ENCODE measurements at places on chromosomes 12 and 14.

DNA sequence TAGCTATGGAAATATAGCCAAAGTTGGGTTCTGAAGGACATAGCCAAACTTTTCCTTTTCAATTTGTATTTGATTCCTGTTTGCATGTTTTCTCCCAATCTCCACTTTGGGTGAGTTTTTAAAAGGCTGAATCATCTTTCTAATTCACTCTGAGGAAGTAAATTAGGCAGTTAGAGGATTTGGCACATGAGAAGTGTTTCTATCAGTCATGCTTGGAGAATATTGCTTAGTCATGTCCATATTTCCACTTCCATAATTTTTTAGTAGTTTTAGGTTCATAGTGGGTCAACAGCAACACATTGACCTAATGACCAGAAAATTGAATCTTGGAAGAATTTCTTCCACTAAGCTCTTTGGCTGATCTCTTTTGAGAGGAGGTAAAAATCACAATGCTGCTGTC is 21.8 kb downstream of the IRAK3 start:
- DNase-seq, result peak; percentile 26

DNA sequence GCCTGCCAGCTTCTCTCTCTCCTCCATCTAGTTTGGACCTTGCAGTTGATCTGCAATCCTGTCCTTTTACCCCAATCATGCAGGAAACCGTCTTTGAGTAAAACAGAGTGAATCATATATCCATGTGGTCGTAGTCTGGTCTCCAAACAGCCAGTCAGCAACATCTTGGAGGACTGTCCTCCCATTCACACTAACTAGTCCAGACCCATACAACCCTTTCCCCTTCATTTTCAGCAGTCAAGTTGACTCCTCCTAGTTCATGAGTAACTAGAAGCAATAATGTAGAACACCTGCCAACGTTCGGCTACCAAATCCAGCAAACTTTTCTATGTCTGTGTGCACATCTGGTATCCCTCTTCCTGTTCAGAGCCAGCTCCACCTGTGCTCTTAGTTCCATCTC is 10.8 kb upstream of the BIN2 start:
- no peak for DNase-seq

- peak; percentile 37 for DNase-seq
These were observed 172.8 kb downstream of the ETV6 start for GRCh38 chr12:11822081-11822834.

DNA sequence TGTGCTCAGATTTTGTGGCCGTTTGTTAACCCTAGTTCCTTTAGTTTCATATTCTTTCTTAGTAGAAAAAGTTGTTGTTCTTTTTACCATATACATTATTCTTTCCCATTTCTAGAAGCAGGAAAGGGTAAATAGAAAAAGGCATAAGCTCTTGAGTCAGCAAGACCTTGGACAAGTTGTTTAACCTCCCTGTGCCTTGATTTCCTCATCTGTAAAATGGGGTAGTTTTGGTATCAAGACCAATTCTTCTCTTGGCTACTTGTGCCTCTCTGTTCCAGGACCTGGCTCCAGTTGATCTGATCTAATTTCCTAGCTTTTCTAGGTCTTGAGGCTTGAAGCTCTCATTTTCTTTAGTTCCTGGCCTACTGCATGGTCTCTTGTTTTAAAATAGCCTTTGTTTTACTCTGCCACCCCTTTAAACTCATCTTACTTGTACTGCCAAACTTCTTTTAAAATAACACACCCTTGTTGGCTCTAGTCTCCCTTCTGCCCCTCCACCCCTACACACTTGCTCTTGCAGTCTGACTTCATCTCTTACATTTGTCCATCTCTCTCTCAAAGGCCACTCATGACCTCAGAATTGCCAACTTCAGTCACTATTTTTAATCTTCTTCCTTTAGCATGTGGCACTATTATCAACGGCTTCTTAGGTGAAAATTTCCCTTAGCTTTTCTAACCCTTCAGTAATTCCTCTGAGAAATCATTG is 143.7 kb downstream of the TTLL5 start:
- DNase-seq, result peak; percentile 65

- DNase-seq, result no peak
These were observed 114.9 kb downstream of the METTL25 start for GRCh38 chr12:82473111-82473754.

DNA sequence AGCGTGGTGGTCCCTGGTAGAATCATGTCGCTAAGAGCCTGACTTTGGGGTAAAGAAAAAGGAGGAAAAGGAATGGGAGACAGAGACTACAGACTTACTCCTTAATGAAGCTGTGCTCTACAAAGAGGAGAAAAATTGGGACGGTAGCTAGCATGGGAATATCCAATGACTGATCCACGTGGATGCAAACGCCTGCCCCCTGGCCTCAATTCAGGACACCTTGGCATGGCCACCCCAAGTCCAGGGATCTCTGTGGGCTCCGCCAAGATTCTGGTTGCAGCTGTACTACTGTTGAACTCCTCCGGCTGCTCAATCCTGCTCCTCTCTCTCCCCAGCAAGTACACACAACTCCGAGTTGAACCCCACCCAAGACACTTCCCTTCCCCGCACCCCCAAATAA is 70.5 kb upstream of the DIO3 start:
- no peak for DNase-seq

DNA sequence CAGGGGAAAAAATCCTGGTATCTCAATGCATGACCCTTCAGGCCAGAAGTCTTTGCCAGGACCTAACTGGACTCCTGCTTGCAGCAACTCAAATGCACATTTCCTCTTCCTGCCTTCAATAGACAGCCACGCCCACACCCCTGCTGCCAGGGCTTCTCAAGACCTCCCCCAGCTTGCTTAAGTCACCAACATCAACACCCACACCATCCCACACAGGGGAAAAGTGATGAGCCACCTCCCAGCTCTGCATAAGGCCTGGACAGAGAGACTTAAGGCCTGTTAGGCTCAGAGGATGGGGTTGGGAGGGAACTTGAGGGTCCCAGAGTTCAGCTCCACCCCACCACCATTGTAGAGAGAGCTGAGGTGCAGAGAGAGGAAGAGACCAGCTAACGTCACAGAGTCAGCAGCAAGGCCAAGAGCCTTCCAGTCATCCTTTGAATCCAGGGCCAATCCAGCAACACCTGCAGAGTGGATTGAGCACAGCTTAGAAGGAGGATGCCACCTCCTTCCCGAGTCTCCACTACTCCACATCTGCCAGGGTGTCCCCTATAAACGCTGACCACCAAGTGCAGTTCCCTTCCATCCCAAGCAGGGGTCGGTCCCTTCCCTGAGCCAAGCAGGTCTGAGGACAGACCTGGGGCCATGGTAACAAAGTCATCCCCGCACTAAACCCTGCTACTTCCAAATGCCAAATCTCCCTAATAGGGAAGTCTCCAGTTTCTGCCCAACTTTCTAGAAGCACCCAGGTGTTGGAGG is 50.0 kb downstream of the KDM2B start:
- peak; percentile 89 for DNase-seq

- DNase-seq, result no peak
These were observed 293.6 kb downstream of the NELL2 start for GRCh38 chr12:44582521-44582920.

- no peak for DNase-seq
These were observed 24.0 kb upstream of the NUDT14 start for GRCh38 chr14:105204931-105205672.

DNA sequence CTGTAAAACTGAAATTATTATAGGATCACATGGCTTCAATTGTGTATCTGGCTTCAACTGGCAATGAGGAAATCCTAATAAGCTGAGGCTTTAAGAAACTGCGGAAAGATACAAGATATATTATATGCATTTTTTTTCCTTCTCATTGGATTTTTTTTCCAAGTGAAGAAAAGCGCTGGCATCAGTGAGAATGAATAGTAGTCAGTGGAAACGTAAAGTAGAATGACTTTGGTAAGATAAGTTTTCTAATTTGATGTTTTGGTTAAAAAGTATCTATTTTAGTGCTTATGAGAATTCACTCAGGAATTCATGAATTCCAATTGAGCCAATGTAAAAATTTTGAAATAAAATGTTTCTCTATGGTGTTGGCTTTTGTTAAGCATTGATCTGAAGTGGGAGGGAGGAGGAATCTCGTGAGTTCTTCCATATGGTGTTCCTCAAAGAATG is 173.5 kb upstream of the FRMD6 start:
- DNase-seq, result peak; percentile 88

- no peak for DNase-seq
These were observed 34.3 kb upstream of the PLEKHG6 start for GRCh38 chr12:6275928-6276887.

DNA sequence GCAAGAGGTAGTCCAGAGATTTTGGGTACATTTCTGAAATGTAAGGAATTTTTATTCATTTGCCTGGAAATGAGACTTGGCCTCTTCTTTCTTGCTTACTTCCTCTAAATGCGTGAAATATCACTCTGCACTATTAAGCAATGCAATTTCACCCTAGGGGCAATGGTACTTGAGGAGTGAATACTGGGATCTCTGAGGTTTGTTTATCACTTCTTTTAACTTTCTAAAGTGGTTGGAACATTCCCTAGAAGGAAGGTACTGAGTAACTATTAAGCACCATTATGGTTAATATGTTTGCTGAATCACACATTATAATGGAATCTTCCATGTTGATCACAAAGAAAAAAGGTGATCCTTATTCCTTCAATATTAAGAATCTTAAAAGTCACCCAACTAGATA is 120.9 kb upstream of the CAND1 start:
- no peak for DNase-seq

DNA sequence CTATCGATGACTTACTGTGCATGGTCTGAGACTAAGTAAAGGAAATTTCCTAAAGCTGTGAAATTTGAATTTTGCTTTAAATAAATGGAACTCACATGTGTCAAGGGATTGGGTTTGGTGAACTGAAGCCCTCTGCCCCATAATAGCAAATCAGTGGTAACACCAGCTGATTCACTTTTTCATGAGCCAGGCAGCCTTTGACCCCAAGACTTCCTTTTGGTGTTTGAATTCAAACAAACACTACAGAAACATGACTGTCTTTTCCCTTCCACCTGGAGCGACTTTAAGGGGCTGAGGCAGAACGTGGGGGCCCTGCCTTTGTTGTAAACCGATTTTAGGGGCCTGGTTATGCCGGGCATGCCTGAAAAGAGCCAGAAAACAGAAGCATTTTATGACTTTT is 28.8 kb downstream of the KCTD10 start:
- DNase-seq, result no peak

- DNase-seq, result peak; percentile 100
These were observed at the start of gene RAB5B for GRCh38 chr12:55973599-55974307. Gene RAB5B, plus strand, starts transcription at chr12:55974078. Its CDS starts 12,883 bp downstream, at chr12:55986961.

- peak; percentile 26 for DNase-seq
These were observed 341.2 kb downstream of the CACNA1C start for GRCh38 chr12:2393996-2394395.

GRCh38 chr12:116497051-116497591 is 62.1 kb upstream of the MAP1LC3B2 start:
- DNase-seq, result no peak

GRCh38 chr12:104751594-104751993 is 206.5 kb downstream of the SLC41A2 start:
- DNase-seq, result no peak

DNA sequence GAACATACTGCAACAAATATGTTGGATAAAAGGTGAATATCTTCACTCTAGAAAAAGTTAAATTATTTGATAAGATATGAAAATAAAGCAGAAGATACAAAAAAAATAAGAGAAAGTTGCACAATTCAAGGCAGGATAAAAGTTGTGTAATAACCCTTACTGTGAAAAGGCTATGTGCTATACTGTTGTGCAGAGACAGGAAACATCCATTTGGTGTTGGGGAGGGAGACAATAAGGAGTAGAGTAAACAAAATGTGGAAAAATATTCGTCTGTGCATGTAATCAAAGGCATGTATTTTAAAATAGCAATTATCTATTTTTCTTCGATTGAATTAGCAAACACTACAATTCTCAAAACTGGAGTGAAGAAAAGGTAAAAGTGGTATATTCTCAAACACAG is 34.8 kb downstream of the PTHLH start:
- DNase-seq, result no peak

DNA sequence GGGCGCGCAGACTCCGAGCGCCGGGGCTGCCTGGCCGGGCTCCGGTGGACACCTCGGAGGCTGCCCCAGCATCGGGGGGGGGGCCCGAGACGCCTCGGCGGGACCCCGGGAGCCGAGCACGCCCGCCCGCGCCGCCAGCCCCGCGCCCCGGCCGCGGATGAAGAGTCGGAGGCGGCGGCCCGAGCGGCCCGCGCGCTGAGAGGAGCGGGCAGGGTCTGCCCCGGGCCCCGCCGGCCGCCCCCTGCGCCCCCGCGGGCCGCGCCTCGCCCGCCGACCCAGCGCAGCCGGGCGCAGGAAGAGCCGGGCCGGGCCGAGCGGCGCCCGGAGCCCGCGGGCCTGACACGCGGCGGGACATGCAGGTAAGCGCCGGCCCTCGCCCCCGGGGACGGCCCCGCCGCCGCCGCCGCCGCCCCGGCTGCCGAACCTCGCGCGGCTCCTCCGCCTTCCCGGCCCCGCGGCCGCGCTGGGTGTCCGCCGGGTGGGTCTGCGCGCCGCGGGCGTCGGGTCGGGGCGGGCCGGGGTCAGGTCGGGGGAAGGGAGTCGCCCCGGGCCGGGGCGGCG is 63.7 kb downstream of the FBXL14 start:
- DNase-seq, result no peak

DNA sequence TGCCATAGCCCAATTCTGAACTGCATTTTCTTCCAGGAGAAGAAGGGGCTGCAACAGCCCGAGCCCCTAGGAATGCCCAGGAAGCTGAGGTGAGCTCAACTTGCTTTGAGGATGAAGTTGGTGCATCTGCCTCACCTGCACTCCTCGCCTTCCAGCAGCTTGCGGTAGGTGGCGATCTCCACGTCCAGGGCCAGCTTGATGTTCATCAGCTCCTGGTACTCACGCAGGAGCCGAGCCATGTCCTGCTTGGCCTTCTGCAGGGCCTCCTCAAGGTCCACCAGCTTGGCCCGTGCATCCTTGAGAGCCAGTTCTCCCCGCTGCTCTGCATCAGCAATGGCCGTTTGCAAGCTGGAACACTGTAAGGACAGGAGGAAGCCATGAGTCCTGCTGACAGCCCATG is 6.0 kb downstream of the KRT75 start:
- no peak for DNase-seq

DNA sequence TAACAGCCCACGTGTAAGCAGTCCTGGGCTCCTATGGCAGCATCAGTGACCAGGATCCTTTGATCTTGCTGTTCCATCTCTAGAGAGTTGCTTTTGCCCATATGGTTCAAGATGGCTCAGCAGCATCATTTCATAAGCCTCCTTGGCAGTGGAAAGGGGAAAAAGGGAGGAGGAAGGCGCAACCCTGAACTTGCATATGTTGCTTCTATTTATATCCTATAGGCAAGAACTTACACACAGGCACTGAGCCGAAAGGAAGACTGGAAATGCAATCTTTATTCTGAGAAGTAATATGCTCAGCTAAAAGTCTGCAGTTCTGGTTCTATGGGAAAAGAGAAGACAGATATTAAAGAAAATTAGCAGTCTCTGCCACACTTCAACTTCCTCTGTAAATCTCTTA is 167.7 kb upstream of the PLXNC1 start:
- no peak for DNase-seq
